Hippocampal formation (tissue), 2 donors: ENCODE measurements at places on chromosomes 7 and 10.
A peak's percentile ranks its signal among the peaks of the same experiment; 100 is the strongest.

DNA sequence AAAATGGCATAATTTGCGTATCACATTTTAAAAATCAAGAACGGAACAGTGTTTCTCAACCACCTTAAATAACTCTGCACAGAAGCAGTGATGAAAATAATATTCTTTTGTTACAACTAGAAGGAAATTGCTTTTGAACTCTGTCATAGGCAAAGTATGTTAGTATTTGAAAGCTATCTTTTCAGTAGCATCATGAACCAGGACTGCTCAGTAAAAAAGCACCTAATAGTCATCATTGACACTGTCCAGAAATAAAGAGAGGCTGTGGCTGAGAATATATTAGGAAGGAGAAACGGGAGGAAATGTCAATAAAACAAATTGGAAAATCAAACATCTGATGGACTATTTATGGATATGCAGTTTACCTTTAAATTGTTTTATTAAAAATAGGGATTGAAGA, 237.2 kb upstream of the AKR1E2 start:
- DNase-seq = no peak

- DNase-seq = no peak
These were observed 19.1 kb upstream of the HPS1 start for GRCh38 chr10:98465866-98466265.

DNA sequence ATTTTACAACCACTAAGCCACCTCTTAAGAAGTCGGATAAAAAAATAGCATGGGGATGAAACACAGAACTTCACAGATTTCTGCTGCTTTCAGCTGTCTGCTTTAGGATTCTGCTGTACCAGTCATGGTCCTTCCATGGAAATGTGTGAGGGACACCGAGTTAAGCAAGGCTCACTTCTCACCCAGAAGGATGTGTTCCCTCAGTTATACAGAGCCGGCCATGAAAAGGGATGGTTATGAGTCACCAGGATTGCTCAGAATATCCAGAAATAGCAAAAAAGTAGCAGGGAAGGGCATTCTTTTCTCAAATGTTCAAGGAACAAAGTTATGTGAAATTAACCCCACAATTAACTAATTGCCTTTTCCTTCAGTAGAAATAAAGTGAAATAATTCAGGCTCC, 124.4 kb downstream of the AMPH start:
- DNase-seq = no peak

GRCh38 chr7:45712057-45712689, 138.0 kb downstream of the ADCY1 start:
- DNase-seq = no peak

GRCh38 chr7:42746214-42746613, 165.7 kb downstream of the C7orf25 start:
- no peak for DNase-seq

DNA sequence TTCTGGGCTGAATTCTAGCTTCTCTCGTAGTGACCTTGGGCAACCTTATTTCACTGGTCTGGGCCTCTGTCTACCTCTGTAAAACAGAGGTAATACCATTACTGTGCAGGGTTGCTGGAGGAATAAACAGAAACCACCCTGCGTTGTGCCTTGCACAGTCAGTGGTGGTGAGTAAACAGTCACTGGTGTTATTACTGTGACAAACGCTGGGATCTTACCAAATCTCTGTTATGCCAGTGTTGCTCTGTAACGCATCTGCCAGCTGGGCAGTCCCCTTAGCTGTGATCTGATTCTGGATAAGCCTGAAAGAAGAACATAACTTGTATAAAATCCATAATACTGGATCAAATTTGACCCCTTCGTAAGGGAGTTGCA, 49.4 kb downstream of the NOD1 start:
- no peak for DNase-seq

DNA sequence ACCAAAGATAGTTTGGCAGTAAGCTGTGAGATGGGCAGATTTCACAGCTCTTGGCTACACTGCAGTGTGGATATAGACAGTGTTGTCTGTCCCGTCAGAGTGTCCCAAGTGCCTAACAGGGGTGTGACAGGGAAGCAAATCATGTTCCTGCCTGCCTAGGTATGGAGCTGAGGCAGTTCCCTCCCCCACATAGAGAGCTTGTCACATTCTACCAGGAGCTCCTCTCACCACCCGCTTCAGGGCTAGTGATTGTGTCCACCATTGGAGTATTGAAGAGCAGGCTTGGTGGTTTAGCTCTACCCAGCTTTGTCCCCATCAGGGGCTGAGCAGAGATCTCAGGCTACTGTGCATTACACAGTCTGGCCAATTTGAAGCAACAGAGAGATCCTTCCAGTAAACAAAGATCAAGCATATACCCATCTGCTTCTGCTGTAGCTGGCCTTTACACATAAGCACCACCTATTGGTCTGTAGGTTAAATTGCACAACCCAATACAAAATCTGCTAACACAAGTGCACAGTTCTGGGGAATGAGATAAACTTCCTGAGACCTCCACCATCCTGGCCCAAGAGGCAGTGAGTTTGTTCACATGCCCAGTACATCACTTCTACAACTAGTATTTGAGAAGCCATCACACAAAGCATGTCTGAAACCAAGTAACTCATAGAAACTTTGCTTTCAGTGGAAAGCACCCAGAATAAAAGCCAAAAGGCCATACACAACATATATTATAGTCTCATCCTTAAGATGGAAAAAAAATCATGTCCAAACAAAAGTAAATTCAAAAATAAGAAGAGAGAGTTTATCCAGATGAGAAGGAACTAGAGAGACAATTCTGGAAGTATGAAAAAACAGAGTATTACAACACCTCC, 67.3 kb downstream of the GLCCI1 start:
- DNase-seq = no peak

DNA sequence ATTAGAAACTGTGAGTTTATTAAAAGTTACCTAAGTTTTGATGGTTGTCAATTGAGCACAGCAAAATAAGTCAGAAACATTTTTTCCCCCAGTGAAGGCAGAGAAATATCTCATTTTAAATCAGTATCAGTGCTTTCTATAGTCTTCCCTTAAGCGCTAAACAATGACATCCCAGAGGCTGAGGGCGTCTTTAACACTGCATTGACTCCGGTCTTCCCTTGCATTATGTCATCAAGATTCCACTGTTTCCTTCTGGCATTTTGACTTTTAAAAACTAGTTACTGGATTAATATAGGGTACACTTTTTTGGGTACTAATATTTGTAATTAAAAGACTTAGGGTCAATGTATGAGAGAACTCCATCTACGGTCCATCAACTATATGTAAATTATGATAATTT, 3.9 kb downstream of the GLUD1 start:
- no peak for DNase-seq

DNA sequence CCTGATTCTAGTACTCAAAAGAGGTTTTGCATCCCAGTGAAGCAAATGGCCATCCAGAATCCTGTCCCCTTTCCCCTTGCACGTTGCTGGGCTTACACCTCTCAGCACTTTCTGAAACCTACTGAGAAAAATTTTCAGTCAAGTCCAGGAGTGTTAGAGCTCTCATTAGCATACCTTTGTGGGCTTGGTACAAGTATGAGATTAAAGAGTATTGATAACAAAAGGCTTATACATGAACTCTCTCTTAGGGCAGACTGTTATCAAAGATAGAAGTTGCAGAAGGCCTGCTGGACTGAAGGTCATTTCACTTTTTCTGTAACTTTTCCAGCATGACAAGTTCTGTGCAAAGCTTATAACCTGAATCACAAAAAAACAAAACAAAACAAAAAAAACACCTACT, at the start of gene ASAH2:
TSS of gene ASAH2 (minus strand) at position 123 of the 400 bp plus-strand sequence. CDS start 2,906 bp downstream, outside the sequence.
- no peak for DNase-seq

DNA sequence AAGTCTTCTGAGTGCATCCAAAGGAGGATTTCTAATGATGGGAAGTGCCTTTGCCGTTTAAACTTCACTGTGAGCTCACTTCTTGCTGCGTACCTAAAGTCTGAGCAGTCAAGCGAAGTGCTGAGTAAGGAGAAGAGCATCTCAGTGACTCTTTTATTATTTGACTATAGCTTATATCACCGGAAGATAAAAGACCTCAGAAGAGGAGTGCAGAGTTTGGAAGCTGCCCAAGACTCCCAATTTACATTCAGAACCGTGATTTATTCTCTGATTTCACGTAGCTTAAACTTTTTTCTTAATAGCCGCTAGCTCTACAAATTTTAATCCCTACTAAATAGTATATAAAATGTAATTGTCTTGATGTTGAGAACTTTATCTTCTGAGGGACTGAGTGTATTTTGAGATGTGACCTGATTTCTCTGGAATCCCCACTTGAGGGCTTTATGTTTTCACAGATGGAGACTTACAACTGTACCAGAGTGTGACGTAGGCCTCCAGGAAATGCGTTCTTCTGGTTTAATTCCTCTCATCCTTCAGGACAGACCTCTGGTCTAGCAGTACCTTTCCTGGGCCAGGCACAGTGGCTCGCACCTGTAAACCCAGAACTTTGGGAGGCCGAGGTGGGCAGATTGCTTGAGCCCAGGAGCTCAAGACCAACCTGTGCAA, 51.1 kb downstream of the CAMK1D start:
- no peak for DNase-seq

GRCh38 chr7:28024786-28025334, 155.7 kb downstream of the JAZF1 start:
- DNase-seq = no peak

DNA sequence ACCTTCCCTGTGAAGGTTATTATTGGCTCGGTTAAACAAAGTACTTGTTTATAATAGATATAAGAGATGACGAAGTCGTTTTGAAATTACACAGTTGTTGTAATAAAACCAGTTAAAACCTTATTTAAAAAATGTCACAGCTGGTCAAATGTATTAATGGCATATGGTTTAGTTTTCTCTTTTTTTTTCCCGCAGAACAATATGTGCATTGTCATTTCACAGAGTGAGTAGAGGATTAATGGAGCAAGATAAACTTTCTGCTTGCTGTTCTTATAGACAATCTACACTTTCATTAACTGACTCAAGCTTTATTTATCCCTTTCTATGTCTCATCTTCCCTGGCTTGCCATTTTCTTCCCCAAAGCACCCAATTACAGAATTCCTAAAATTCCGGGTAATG, 404.3 kb upstream of the NPVF start:
- DNase-seq = no peak

DNA sequence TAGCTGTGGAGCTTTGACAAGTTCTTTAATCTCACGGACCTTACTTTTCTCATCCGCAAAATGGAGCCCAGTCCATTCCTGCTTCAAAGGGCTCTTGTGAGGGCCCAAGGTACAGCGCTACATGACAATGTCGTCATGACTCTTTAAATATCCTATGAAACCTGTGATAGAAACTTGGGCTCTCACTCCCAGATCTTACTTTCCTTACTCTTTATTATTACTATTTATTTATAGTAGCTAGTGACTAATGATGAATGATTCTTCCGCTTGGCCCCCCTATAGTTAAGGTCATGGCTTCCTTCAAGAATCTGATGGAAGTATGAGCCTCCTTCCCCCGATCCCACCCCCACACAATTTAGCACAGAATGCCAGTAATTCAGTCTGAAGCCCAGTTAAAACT, 41.9 kb downstream of the RBM20 start:
- DNase-seq = no peak

DNA sequence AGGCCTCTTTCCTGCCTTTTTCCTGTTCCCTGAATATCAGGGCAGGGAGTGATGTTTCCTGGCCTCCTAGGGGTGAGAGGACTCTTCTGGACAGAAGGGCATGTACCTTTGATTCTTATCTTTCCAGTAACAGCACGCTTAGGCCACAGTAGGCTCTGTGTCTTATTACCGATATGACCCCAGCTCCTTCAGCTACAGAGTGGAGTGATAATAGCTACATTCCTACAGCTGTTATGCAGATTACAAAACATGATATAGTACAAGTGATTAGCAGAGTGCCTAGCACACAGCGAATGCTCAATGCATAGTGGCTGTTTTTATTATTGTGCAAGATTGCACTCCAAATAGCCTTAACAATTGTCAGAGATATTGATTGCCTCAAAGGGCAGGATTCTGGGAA, 574.2 kb downstream of the CCSER2 start:
- DNase-seq = no peak

GRCh38 chr10:77639756-77640155, 2.1 kb upstream of the KCNMA1 start:
- no peak for DNase-seq

DNA sequence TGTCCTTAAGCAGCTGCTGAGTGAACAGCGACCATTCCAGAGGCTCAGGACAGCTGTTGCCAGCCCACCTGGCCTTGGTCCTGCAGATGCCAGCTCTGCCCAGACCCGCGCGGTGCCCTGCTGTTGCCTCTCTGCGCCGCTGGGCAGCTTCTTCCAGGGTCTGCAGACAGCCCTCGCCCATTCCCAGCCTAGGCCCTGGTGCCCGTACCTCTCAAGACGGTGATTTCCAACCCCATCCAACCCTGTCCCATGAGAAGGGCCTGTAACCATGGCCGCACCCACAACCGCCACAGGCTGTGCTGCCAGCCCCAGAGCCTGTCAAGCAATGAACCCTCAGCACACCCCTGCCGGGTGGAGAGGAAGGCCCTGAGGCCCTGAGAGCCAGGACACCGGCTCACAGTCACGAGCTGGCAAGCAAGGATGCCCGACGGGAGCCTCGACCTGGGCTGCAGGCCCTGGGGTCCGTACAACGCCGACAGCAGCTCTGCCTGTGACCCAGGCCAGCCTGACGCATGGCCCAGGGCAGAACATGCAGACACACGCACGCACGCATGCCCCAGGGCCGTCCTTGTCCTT, 231.9 kb downstream of the MAD1L1 start:
- no peak for DNase-seq

DNA sequence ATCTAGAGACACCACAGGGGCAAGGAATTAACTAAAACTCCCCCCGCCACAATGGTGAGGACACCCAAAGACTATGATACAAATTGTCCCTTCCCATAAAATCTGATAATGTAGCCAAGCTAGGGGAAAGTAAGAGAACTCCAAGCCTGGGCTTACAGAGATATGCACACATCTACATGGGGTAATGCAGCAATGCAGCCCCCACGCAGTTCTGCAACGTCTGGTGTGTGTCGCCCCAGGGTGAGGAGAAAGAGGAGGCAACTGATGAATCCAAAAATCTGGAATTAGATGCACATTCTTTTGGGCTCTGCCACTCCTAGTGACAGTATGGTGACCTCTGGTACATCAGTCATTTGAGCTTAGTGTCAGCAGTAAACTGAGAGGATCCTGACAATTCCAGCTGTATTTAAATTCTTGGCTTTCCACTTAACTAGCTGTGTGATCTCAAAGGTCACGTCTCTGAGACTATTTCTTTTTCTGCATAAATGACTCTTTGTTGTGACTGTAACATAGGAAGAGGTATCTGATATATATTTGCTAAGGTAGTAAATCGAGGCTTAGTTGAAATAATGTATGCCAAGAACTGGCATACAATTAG, 51.5 kb downstream of the PIP4K2A start:
- no peak for DNase-seq

GRCh38 chr7:21912305-21912704, 33.4 kb downstream of the CDCA7L start:
- peak; percentile 12 for DNase-seq

DNA sequence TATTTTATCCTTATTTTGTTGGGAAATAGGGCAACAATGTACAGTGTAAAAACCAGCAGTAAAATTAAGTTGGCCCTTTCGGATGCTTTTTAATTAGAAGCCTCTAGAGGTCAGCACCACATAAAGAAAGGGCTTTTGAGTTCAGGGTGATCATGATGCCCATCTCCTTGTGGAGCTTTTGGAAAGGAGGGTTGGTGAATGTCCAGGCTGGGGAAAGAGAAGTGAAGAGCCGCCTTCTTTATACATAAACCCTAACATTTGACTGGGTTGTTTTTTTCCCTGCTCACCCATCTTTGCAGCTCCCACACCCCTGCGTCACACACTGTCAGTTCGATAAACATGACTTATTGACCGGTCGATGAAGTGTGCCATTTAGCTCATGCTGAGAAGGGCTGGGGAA, 29.8 kb downstream of the MTURN start:
- peak; percentile 93 for DNase-seq
